ENCODE measurements at places on chromosomes 7 and 10.

DNA sequence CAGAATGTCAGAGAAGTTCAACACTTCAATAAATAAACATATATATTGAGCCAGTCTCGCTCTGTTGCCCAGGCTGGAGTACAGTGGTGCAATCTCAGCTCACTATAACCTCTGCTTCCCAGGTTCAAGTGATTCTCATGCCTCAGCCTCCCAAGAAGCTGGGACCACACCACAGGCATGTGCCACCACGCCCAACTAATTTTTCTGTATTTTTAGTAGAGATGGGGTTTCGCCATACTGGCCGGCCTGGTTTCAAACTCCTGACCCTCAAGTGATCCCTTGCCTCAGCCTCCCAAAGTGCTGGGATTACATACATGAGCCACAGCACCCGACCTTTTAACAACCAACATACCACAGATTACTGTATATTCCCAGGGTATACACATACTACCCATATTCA, 134.2 kb downstream of the JMJD1C start:
- no peak for DNase-seq

- no peak for DNase-seq
These were observed 95.4 kb downstream of the HIPK2 start for GRCh38 chr7:139682136-139683013.

DNA sequence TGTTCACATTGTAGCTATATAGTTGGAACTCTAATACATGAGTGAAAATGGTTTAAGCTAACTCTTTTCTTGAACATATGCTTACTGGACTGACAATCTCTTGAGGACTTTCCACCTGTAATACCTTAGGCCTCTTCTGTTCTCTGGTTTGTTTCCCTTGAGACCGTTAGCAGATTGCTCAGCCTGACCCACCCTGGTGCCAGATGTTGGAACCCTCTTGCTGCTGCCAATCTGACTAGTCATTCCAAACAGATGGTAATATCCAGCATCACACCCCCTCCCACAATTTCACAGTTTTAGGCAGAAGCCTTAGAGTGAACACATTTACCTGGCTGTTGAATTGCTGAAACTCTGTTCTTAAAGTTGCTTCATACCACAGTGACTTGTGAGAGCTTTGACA, 18.7 kb downstream of the CALD1 start:
- no peak for DNase-seq

- DNase-seq: peak; percentile 6
These were observed 397.1 kb upstream of the POT1 start for GRCh38 chr7:125326666-125327255.

DNA sequence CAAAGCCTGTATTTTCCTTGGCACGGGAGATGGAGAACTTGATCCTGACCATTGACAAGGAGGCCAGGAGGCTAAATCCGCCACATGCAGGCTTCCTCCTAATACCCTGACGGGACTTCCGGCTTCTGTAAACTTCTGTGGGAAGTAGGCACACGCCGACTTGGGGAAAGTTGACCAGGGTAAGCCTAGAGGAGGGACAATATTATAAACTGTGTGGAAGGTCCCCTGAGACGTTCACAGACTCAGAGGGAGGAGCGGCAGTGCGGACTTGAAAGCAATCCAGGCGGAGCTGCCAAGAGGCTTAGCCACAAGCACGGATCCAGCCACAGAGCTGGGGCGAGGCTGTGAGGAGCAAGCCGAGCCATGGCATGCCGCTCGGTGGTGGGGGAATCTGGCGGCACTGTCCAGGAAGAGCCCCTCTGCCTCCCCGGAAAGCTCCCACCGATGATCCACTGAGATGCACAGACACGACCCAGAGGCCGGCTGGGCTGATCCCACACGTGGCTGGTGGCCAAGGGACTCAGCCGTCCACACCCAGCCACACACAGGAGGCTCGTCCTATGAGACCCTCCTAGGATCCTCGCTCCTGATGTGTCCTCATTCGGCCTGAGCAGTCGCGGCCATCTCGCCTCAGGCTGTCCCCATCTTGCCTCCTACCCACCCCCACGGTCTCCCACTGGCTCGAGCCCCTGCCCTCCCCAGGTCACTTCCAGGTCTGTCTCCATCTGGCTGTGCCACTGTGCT, 40.0 kb upstream of the INSIG1 start:
- peak; percentile 79 for DNase-seq

DNA sequence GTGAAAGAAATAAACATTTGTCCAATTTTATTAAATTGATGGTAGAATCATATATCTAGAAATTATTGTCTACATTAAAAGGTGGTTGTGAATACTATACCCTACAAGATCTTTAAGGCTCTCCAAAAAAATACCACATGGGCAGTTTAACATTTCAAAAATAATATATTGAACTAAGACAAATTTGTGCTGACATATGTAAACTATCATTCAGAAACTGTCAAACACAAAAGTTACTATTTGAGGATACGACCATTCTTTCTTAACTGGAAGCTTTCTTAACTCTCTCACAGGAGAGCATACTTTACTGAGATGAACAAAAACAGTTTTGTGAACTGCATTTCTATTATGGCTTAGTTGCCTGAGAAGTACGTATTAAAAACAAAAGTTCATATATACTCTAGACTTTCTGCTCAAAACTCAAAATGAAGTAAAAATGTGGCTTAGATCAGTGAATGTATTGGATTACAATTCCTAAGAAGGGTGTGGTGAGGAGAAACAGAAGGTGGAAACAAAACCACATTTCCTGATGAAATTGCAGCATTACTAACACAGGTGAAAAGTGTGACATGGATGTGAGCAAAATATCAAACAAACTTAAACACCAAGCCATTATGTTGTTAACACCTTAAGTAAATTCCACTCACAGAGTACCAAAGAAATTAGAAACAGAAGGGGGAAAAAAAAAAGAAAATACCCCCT, 138.5 kb downstream of the SEMA3A start:
- no peak for DNase-seq

DNA sequence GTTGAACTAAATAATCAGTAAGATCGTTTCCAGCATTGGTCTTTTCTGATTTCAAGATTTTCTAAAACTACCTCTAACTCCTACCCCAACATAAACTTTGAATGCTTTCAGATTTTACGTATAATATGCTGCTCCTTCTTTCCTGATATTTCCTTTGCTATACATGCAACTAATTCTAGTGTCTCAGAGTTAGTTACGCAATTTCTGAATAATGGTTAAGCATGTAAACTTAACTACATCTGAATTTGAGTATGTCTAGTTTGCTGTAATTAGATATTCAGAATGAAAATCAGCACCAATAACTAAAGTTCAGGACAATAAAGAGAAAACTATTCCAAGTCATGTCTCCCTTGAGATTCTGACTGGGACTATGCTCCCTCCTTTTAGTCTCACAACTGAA, 71.0 kb downstream of the SEMA3C start:
- no peak for DNase-seq

DNA sequence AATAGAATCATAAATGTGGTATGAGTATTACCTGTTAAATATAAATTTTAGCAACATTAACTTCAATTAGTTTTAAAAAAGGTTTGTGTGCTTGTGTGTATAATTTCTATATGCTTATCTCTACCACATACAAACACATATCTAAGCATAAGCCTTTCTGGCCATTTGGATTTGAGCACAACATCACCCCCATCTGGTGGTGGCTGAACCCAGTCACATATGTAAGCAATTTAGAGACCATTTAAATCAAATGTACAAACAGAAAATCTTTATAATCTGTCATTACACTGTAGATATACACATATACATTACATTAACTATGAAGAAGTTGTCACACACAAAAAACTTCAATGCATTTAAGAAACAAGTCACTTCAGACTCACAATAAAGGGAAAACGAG, 31.7 kb downstream of the GPR22 start:
- no peak for DNase-seq

DNA sequence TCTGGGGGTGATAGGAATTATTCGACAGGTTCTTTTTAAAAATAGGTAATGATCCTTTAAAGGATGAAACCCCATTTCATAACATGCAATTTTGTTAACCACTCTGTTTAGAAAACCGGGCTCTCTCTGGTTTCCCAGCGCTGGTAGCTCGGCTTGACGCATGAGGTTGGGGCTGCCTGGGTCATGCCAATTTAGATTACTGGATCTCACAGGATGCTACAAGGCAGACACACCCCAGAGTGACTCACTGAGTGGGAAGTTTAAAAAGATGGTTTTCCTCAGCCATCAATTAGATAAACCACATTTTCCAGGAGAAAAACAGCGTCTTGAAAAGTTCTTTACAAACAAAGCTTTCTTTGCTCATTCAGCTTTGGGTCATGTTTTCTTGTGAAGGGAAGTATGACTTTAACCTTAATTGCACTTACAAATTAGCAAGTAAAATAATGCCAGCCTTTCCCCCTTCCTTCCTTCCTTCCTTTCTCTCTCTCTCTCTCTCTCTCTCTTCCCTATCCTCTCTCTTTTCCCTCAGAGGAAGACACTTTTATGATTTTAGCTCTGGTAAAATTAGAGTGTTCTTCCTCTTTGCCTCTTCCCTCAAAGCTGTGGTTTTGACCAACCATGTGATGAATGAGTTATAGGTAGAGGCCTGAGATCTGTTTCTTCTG, 99.8 kb downstream of the EPDR1 start:
- no peak for DNase-seq

GRCh38 chr7:69032848-69033247, 565.4 kb upstream of the AUTS2 start:
- DNase-seq: no peak
